ENCODE measurements at places on chromosomes 7 and 10.
A peak's percentile ranks its signal among the peaks of the same experiment; 100 is the strongest.

GRCh38 chr7:880450-880849 lies 4.1 kb downstream of the GET4 start:
- no peak for DNase-seq

DNA sequence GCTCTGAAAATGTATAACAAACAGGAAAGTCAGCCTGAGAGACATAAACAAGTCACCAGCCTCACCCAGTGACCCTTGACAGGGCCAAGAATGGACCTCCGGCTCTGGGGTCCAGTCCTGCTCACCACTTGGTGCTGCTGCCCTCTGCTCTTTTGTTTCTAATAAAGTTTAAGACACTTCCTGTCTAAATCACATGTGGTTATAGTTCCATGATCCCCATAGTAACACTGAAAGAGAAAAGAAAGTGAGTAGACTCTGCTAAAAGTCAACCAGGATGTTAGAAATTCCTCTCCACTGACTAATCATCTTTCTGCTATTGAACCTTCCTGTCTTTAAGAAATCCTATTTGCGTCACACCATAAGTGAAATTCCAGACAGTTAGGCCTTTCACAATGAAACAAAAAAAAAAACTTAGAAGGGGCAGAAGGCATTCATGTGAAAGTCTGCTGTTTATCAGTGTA lies 179.2 kb upstream of the BET1 start:
- peak; percentile 98 for DNase-seq

DNA sequence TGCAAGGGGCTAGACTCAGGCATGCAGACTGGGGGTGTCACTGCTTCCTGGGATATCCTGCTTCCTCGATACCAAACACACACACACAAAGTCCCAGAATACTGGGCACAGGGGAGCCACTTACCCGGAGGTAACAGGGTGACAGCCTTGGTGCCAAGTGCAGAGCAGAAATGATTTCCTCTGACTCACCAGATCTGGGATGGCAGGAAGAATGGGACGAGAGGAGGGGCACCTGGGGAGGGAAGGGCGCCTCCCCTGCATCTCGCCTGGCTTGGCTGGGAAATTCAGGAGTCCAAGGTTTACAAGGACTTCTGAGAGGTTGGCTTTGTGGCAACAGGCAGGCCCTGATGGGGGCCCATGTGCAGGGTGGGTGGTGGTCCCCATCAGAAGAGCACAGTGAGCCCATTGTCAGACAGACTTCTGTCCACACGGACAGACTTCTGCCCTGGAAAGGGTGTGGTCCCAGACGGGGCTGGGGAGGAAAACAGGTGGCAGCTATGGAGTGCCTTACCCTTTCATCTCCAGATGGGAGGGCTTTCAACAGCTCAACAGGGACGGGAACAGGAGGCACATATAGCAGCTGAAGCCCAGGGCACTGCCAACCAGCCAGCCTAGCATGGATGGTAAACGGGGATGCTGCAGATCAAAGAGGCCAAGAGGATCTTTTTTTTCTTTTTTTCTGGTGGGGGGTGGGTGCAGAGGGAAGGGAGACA lies 9.7 kb upstream of the CCL24 start:
- no peak for DNase-seq

DNA sequence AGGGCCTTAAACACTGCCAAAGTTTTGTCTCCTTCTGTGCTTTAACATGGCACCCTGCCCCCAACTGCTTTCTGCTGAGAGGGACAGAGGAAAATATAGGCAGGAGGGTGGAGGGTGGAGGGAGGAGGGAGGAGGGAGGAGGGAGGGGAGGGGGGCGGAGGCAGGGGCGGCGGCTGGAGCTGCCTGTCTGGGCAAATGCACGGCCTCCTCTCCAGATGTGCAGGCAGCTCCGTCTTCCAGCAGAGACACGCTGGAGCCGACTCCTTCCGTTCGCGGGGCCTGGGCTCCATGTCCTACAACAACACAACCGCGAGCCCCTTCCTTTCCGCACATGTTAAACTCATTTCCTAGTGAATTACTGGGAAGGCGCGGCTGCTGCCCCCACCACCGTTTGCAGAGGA lies 14.2 kb downstream of the EBF3 start:
- DNase-seq = peak; percentile 59

DNA sequence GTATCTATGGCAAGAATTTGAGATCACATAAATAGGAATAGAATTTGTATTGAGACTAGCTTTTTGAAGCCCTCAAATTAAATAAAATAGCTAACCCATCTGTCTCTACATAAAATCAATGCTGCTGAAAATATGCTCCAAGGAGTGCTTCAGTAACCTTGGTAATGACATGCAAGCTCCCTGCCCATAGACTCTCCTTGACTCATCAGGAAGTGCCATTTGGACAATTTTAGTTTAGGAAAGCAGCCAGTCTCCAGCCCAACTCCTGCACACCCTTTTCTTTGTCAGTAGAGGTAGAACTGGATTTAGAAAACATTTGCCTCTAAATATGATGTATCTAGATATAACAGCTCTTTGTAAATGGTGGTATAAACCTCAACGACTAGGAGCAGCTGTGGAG lies 69.9 kb upstream of the PTPRZ1 start:
- no peak for DNase-seq

GRCh38 chr10:11858093-11858492 lies 34.9 kb downstream of the PROSER2 start:
- no peak for DNase-seq

- DNase-seq = no peak
Measured at GRCh38 chr7:29278337-29279069, 83.9 kb downstream of the CHN2 start.

DNA sequence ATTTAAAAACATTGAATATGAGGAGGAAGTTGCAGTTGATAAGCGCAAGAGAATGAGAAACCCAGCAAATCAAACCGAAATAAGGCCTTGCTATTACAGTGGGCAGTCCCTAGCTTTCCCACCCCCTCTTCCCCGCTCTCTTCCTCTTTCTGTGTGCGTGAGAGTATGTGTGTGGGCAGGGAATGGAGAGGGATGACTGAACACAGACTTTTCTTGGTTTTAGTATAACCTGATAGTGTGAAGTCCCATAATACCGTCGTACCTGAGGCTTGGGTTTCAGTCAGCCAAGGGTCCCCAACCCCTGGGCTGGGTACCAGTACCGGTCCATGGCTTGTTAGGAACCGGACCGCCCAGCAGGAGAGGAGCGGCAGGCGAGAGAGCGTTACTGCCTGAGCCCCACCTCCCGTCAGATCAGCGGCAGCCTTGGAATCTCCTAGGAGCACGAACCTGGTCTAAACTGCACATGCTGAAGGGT lies 255.3 kb downstream of the CELF2 start:
- DNase-seq = no peak

- DNase-seq = no peak
Measured at GRCh38 chr10:49183596-49184542, 4.3 kb downstream of the TMEM273 start.

GRCh38 chr7:154867068-154867467 lies 135.9 kb downstream of the PAXIP1 start:
- no peak for DNase-seq

GRCh38 chr7:150845421-150845861 lies 6.9 kb upstream of the AOC1 start:
- DNase-seq = no peak

DNA sequence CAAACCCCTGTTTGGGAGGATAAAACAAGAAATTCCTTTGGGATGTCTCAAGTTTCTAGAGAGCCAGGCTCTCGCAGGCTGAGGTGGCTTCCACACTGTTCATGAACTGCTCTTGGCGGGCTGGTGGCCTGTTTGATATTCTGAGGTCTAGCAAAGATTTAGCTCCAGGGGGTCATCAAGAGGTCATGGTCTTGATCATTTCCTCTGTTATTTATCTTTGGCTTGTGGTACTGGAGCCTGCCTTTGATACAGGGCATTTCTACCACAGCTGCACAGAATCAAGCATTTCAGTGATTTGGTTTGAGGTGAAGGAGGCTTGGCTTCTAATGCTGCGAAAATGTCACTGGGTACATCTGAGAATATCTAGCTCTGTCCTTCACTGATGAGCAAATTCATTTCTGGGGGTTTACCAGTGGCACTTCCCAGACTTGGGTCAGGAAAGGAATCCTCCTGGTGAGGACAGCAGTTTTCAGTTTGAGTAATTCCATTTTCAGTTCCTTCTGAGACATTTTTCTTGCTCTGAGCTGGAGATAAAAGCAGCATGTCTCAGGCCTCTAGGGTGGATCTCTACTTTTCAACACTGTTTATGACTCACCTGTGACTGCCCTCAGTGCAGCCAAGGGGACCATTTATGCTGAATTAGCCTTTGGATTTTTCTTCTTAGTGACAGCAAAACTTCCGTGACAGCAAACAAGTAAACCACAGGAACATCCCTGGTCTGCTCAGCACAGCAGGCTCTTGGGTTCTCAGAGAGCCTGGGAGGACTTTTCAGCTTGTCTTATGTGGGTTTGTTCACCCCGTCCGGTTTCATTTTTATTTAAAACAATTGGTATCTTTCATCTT lies 312.0 kb downstream of the RNLS start:
- DNase-seq = no peak

- DNase-seq = no peak
Measured at GRCh38 chr7:129801882-129802281, 150.9 kb downstream of the UBE2H start.

DNA sequence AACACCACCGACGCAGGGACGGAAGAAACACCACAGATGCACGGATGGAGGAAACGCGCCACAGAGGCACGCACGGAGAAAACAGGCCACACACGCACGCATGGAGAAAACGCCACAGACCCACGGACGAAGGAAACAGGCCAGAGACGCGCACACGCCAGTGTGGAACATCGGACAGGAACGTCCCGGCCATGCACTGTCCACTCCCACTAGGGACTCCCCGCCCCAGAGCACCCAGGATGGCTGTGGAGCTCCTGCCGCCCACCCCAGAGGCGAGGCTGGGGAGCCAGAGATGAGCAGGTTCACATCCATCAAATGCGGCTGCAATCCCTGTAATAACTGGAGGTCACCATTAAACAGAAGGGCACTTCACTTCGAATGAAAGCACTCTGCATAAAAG lies 17.3 kb downstream of the DIP2C start:
- DNase-seq = no peak

DNA sequence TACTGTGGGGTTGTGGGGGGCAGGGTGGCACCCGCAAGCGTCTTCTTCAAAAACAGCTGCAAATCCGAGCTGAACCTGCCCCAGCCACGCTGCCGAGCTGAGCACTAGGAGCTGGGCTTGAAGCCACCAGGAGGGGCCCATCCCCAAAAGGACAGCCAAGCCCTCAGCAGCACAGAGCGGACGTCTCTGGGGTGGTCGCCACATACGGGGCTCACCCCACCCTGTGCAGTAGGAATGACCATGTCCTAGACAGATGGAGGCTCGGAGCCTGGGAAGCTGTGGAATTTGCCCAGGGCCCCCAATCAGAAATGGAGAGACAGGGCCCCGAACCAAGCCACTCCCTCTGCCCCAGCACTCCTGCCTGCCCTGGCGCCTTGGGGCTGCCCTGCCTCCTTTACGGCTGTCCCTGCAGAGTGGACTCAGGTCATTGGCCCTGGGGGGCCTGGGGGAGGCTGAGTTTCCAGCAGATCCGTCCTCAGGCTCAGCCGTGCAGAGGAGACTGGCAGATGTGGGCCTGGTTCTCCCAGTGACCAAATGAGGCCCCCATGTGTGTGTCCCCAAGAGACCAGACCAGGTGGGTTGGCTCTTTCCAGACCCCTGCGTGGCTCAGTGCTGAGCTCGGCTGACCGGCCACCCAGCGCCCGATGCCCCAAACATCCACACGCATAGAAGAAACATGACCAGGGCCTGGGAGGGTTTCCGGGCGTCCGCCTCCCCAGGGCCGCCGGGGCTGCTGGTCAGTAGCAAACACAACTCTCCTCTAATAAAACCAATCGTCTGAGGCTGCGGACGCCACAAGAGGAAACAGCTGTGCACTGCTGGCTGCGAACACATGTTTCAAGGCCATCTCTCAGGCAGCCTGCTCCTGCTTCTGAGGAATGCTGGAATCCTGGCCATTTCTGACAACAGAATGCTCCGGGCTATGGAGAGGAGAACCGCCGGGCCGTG lies 54.9 kb downstream of the PDGFA start:
- DNase-seq = no peak

GRCh38 chr7:85038466-85038865 lies 148.4 kb downstream of the SEMA3D start:
- DNase-seq = no peak

- DNase-seq = no peak
Measured at GRCh38 chr7:141512597-141512996, 38.6 kb upstream of the AGK start.
